Neural crest cell (in vitro differentiated cells): ENCODE measurements at places on chromosomes 16 and 17.

- DNase-seq: no peak
These were observed 124.4 kb downstream of the SDK2 start for GRCh38 chr17:73519714-73520368.

GRCh38 chr16:47258874-47259461 is 115.2 kb upstream of the NETO2 start:
- no peak for DNase-seq

DNA sequence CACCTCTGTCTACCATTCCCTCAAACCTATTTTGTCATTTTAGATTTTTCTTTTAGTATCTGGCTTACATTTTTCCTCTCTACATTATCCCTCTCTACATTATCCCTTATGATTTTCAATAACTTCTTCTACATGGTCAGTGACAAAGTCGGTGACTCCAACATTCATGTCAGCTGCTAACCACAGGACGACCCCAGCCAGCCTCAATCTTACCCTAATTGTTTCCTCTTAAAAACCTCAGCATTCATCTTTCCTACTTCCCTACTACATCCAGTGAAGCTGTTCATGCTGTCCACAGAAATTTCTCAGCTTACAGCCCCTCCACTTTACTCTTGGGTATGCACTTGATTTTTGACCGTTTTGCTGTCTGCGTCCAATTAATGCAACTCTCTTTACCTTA is 8.3 kb downstream of the MYH10 start:
- DNase-seq: no peak

DNA sequence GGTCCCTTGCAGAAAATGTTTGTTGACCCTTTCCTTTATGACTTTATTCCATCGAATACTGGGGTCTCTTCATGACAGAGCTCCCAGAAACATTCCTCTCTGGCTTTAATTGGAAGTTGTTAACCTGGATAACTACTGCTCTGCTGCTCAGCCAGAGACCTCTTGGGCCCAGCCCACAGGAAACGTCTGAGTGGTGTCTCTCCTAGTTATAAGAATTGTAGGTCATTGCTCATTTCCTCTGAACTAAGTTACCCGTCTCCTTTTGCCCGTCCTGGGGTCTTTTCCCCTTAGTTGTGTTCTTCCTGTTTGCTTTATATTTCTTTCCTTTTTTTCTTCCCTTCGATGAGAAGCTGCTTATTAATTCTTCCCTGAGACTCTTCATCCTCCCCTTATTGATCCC is 9.0 kb downstream of the MAP2K6 start:
- no peak for DNase-seq

- no peak for DNase-seq
These were observed 116.5 kb downstream of the ZNF778 start for GRCh38 chr16:89334050-89334449.

DNA sequence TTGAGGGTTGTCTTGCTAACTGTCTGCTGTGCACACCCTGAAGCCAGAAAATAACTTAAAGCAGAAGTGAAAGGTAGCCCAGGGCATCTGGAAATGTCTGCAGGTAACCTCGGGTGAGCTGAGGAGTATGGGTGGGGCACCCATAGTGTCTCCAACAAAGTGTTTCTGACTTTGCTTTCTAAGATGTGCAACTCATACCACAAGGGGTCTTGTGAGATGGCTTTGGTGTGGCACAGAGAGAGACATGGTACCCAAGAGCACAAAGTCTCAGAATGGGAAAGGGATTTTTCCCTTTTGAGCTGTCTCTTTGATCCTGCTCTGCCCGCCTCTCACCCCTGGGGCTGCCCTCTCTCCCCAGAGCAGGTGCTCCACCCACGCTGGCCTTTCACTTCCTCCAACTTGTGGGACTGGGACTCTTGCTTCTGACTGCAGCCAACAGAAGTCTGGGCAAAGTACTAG is 6.9 kb downstream of the CHD9 start:
- DNase-seq: no peak

DNA sequence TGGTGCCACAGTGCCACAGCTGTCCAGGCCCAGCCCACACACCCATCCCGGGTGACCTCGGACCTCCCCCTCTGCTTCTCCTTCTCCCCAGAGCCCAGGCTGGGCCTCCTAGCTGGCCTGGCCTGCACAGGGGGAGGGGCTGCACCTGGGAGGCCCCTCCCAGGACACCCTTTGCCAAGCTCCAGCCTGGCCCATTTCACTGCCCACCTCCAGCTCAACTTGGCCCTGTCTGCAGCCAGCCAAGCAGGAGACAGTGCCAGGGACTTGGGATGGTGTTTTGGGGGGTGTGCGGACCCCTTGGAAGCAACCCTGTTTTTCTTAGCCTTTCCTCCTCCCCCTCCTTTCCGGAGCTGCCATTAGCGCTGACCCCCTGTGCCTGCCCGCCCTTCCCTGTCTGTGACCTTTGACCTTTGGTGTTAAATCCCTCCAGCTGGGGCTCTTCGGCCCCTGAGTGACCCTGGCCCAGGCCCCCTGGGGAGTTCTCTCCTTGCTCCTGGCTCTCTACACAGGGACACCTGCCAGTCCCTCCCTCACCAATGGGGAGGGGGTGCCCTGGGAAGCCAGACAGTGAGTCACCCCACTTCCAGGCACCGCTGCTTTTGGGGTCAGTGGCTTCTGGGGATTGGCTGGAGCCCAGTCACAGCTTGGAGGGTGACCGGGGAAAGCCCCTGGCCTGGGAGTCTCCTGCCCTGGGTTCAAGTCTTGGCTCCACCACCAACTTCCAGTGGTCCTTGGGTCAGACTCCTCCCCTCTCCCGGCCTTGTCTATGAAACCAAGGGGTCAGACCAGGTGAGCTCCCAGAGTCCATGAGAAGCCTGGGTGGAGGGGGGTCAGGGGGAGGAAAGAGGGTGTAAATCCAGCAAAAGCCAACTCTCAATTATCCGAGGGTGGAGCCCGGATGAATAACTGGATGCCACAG is 1.9 kb downstream of the GLIS2 start:
- DNase-seq: no peak

DNA sequence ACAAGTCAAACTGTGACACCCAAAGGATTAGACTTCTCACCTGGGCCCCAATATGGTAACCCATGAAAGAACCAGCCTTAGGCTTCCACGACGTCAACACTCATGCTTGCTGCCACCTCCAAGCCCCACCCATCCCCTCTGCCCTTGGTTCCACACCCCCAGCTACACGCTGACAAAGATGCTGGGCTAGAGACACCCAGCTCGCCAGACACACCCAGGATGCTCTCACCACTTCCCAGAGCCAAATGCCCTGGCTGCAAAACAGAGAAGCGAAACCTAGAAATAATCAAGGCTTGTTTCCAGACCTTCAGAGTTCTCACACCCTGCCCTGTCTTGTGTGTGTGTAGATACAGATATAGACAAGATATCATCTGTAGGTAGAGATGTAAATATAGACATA is 26.0 kb upstream of the ADCY9 start:
- no peak for DNase-seq

DNA sequence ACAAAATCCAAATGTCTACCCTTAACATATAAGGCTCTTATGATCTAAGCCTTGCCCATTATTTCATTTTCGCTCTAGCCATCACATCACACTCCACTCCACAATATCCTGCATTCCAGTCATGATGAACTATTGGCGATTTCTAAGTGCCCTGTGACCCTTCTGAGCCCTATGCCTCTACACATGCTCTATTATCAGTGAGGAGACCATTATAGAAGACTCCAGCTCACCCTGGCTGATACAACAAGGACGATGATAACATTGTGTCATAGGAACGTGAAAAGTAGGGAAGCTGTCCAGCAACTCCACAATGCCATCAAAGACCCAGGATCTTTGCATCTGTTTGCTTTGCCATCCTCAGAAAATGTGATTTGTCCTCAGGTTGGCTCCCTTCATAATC is 29.6 kb upstream of the GNAO1 start:
- no peak for DNase-seq

- no peak for DNase-seq
These were observed at the start of gene PIRT for GRCh38 chr17:10837921-10838320. TSS of gene PIRT (minus strand) at chr17:10838087. CDS start at chr17:10825645, 12,442 bp downstream.

- DNase-seq: no peak
These were observed 5.4 kb upstream of the STAC2 start for GRCh38 chr17:39231091-39231561.

DNA sequence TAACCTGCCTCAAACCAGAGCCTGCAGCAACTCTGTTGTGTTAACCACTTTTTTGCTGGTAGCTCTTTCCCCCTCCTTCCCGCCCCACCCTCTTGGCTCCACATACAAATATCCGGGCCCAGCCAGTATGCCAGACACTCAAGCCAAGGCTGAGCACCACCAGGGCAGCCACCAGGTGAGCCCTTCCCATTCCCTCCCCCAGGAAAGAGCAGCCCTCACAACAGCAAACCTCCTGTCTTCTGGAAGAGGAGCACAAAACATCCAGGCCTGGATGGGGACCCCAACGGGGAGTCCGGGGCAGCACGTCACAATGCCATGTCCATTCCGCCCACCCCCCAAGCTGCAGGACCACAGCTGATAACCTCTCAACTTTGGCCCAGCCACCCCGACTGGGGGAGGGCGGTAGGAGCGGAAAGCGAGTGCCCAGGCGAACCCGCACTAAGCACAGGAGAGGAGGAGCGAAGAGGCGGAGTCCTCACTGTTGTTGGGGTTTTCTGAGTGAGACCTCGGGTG is 757 bp downstream of the ORMDL3 start:
- DNase-seq: no peak

GRCh38 chr16:54425681-54426552 is 139.3 kb upstream of the IRX3 start:
- DNase-seq: no peak

- no peak for DNase-seq
These were observed 16.6 kb downstream of the COL1A1 start for GRCh38 chr17:50184611-50185398.

- DNase-seq: no peak
These were observed 41.8 kb downstream of the TANGO6 start for GRCh38 chr16:68884861-68885720.

GRCh38 chr17:59853168-59853918 is 39.4 kb downstream of the TUBD1 start:
- peak; percentile 11 for DNase-seq

DNA sequence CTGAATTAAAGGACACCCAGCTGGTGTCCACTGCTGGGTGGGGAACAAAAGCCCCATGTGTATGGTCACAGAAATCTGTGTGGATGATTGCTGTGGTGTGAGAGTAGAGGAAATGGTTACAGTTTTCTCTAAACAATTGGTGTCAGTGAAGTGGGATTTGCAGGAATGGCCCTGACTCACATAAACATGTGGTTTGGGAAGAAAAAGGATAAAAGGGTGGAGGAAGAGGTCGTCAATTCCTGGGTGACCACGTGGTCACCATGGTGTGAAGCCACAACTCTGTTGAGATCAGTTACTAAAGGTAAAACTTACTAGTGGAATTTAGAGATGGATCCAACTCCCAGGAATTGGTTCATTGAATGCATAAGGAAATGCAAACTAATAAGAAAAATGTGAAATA is 3.6 kb upstream of the TUBG2 start:
- DNase-seq: no peak

GRCh38 chr17:52790359-52790955 is 631.9 kb upstream of the CA10 start:
- no peak for DNase-seq

- DNase-seq: no peak
These were observed 135.3 kb downstream of the UTP18 start for GRCh38 chr17:51395621-51396020.

- DNase-seq: no peak
These were observed 65.2 kb upstream of the CIBAR2 start for GRCh38 chr16:85177448-85177846.

DNA sequence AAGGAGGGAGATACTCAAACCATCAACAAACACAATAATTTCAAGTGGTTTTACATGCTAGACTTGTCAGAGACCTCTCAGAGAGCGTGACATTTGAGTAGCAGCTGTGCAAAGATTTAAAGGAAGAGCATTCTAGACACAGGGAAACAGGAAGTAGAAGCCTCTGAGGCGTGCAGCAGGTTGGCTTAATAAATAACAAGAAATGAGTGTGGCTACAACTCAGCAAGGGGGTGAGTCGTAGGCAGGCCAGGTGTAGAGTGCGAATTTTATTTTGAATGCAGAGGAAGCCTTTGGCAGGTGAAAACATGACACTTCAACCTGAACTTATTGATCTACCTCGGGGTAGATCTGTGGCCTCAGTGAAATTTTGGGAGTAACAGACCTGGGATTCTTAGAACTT is 73.2 kb upstream of the MRTFB start:
- no peak for DNase-seq

GRCh38 chr17:10631701-10632100 is 25.4 kb downstream of the MYH3 start:
- no peak for DNase-seq

GRCh38 chr16:74740795-74741304 is 33.8 kb downstream of the FA2H start:
- DNase-seq: no peak

DNA sequence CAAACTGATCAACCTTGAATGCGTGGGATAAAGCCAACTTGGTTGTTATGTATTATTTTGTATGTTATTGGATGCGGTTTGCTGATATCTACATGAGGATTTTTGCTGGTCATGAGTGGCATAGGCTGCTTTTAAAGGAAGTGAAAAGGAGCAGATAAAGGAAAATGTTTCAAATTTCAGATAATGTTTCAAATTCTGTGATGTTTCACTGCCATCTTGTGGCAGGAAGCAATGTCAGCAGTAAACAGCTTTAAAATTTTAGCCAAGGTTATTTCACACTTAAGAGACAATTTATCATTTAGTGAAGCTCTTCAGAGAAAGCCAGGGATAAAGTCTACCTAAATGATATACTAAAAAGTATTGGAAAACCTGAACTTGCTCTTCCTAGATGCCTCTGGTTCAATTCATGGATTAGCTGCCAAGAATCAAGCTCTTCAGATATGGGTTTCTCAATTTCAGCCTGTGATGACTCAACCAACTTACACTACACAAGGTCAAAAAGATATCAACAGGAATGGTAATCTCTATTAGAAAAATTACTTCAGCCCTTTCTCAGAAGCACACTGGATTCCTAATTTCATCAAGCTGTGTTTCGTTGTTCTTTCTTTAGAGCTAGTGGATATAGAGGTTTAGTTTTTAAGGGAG is 136.0 kb upstream of the C17orf78 start:
- DNase-seq: no peak

GRCh38 chr16:15770107-15770506 is 86.7 kb downstream of the MYH11 start:
- no peak for DNase-seq

DNA sequence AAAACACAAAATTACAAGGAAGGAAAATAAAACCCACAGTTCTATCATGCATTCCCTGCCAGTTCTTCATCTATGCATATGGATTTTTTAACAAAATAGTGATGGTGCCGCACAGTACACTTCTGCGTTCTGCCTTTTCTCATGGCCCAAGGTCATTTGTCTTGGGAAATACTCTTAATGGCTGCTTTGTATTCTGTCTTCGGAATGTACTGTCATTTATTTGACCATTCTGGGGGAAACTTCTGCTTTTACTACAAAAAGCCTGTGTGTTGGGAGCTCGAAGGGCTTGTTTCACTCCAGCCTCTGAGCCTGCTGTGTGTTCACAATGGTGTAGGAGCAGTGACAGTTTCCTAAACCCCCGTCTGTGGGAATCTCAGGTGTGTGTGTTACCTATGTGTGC is 82.8 kb upstream of the SEC14L1 start:
- no peak for DNase-seq

DNA sequence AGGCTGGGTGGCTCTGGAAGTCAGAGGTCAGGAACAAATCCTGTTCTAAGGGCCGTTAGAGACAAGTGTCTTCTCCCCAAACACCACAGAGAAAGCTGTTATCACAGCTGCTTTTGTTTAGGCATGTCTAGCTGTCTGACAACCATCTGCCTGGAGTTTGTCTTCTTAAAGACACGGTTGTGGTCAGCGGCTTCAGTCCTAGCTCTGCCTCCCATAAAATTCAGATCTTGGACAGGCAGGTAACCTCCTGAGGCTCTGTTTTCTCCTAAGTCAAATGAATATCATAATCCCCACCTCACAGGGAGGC is 2.3 kb upstream of the ITGA3 start:
- DNase-seq: no peak
